Activated CD8-positive, alpha-beta memory T cell treated with anti-CD3 and anti-CD28 coated beads for 1 hour (primary cell): ENCODE measurements at places on chromosomes 7 and 10.

GRCh38 chr7:12584930-12585329, 14.4 kb downstream of the SCIN start:
- DNase-seq: no peak

DNA sequence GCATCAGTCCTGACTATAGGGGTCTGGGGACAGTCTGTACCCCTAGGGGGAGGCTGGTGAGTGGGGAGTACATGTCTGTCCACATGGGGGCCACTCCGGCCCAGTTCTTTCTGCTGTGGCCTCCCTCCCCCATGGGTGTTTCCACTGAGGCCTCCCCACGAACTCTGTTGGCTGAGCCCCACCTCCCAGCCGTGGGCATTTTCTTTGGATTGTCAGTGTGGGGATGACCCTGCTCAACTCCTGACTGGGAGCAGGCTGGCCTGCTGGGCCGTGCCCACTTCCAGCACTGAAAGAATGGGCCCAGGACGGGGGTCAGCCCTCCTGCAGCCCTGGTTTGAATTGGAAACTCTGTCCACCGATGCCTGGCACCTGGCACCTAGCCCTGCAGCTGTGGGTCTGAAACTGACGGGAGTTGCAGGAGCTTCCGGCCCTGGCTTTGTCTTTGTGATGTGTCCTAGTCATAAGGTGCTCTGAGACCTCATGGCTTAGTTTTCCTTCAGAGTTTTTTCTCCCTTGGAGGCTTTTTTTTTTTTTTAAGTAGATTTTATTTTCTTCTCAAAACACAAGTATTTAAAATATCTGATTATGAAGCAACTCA, 46.5 kb downstream of the LHPP start:
- DNase-seq: no peak

GRCh38 chr7:55504093-55504859, 68.0 kb downstream of the VOPP1 start:
- no peak for DNase-seq

DNA sequence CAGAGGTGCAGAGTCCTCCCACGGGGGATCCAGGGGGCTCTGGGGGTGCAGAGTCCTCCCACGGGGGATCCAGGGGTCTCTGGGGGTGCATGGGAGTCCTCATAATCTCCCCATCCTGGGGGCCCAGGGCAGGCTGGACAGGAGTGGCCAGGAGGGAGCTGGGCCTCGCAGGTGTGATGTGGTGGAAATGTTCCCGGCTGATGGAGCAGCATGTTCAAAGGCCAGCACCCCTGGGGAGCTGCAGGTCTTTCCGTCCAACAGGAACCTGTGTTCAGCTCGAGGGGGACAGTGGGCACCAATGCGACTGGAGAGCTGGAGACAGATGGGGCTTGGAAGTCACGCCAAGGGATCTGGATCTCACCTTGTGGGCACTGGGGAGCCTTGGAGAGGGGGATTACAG, 38.5 kb upstream of the PSMG3 start:
- DNase-seq: no peak

- DNase-seq: no peak
Observed at GRCh38 chr10:28836435-28836743, 159.1 kb downstream of the BAMBI start.

- no peak for DNase-seq
Observed at GRCh38 chr10:121994429-121994941, 5.5 kb downstream of the TACC2 start.

DNA sequence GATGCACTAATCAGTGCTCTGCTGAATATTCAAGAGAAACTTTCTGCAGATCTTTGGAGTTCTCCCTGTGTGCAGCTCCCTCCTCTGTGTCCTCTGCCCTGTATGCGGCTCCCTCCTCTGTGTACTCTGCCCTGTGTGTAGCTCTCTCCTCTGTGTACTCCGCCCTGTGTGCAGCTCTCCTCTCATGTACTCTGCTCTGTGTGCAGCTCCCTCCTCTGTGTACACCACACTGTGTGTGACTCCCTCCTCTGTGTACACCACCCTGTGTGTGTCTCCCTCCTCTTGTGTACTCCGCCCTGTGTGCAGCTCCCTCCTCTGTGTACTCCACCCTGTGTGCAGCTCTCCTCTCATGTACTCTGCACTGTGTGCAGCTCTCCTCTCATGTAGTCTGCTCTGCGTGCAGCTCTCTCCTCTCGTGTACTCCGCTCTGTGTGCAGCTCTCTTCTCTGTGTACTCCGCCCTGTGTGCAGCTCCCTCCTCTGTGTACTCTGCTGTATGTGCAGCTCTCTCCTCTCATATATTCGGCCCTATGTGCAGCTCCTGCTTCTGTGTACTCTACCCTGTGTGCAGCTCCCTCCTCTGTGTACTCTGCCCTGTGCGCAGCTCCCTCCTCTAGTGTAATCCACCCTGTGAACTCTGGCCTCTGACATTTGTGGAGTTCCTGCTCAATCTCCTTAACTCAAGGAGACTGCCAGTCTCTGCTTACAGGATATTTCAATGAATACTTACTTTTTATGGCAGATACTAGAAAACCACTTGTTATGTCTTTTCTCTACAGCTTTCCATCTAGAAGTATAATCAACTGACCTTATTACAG, 280.4 kb downstream of the GLRX3 start:
- DNase-seq: no peak

- no peak for DNase-seq
Observed at GRCh38 chr10:123913688-123914268, 22.2 kb upstream of the CPXM2 start.

DNA sequence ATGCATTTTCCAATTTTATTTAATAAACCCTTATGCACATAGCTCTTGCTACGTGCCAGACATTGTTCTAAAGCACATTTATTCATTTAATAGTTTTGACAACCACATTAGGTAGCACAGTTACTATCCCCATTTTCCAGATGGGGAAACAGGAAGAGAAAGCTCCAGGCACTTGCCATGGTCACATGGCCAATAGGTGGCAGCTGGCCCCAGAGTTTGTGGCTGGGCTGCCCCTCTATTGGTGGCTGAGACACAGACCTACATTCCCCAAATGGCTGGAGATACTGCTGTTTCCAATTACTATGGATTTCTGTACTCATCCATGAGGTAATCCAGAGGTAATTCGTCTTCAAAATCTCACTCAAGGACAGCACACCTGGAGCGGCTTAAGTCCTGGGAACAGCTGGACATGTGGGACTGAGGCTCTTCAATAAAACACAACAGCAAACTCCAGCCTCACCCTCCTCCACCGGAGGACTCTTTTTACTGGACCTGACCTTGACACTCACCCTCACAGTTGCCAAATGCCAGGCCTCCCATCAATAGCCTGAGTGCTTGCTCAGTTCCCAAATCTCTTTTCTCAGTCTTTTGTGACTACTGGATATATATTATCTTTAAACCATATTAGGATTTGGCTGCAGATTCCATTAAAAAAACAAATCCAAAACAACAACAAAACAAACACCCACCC, 106.1 kb downstream of the CLEC2L start:
- DNase-seq: no peak

DNA sequence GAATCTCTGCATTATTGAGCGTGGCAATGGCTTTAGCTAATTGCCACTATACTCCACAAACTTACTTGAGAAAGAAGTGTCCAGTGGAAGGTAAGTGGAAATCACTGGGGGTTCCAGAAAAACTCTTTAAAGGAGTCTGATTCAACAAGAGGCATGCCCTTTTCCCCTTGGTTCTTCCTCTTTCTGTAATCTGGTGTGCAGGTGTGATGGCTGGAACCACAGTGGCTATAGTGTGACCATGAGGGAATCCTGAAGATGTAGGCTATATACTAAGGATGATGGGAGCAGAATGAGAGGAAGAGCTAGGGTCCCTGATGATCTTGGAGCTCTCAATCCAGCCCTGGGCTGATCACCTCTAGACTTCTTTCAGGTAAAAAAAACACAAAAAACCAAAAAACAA, 2.0 kb upstream of the CLEC2L start:
- no peak for DNase-seq

DNA sequence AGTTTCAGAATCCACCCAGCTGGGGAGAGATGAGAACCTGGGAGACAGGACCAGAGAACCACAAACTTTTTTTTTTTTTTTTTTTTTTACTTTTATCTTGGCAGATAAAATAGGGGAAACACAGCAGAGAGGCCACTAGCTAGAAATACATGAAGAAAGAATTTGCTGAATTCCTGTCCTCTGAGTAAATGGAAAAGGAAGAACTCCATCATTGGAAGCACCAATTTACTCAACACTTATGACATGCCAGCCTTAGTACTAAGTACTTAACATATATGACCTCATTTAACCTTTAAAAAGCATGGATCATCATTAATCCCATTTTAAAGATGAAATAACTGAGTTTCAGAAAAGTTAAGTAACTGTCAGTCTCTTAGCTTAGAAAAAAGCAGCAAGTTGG, 343.0 kb upstream of the NPSR1 start:
- no peak for DNase-seq

GRCh38 chr10:79923145-79923544, 25.8 kb downstream of the SFTPD start:
- no peak for DNase-seq

DNA sequence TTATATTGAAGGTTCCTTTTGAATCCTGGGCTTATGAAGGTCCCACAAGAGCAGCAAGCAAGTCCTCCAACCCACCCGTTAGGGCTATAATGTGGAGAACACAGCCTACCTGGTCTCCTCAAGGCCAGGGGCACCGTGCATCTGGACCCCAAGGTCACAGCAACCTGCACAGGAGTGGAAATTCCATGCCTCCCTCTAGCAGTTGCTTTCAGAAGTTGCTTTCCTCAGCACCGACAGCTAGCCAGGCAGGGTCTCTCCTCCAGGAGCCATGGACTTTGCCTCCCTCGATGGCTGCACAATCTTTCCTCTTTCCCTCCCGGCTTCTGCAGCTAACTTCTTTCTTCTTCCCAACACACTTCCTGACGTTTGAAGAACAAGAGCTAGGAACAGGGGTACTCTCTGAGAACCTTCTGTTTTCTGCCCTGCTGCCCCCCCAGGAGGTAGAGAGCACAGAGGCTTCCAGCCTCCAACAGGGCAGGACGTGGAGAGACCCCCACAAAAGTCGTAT, 149.8 kb downstream of the PTPN20 start:
- no peak for DNase-seq

- no peak for DNase-seq
Observed at GRCh38 chr7:99133766-99134564, 9.9 kb downstream of the SMURF1 start.

- DNase-seq: no peak
Observed at GRCh38 chr10:100506596-100507356, 12.9 kb downstream of the SEC31B start.

DNA sequence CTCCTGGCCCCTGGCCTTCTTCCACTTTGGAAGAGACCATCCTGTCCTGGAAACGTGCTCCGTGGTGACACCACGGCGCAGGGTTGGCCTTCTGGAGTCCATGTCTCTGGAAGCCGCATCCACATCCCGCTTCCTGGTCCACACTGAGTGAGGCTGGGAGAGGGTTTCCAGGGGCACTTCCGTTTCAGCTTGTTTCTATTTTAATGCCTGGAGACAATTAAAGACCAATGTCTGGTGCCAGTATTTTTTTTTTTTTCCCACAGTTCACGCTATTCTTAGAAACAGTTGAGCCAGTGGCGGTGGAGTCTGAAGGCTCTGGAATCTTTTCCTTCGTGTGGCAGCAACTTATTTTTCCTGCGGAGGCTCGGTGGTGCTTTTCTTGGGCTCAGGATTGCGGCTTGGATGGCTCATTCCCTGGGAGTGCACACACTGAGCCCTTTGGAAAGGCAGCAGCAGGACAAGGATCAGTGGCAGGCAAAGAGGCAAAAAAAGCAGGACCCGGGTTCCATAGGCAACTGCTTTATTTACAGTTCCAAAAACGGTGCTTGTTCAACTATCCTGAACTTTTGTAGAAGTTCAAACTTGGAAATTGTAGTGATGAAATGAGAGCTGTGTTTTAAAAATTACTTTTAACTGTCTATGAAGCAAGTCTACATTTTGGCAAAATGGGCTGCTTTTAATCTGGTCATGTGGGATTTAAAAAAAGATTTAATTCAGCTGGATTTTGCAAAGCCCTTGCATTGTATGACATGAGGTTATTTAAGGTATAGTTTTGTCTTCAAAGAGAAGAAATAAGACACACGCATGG, 202.8 kb downstream of the BAMBI start:
- DNase-seq: no peak

- no peak for DNase-seq
Observed at GRCh38 chr10:104546756-104547155, 94.3 kb upstream of the SORCS3 start.

DNA sequence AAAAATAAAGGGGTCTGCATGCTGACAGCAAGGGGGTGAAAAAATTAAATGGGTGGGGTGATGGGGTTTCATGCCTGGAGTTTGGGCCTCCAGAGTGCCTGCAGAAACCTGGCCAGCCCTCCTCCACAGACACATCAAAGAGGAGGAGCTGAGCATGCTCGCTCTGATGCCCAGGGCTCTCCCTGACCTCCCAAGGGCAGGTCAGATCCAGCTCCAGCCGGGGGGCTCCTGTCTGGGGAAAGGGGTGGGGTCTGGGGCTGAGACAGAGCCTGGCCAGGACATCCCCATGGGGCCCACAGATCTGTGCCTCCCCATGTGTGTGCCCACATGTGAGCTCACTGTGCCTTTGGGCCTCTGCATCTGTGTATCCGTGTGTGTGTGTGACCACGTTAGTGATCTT, 915 bp upstream of the CALHM1 start:
- no peak for DNase-seq

DNA sequence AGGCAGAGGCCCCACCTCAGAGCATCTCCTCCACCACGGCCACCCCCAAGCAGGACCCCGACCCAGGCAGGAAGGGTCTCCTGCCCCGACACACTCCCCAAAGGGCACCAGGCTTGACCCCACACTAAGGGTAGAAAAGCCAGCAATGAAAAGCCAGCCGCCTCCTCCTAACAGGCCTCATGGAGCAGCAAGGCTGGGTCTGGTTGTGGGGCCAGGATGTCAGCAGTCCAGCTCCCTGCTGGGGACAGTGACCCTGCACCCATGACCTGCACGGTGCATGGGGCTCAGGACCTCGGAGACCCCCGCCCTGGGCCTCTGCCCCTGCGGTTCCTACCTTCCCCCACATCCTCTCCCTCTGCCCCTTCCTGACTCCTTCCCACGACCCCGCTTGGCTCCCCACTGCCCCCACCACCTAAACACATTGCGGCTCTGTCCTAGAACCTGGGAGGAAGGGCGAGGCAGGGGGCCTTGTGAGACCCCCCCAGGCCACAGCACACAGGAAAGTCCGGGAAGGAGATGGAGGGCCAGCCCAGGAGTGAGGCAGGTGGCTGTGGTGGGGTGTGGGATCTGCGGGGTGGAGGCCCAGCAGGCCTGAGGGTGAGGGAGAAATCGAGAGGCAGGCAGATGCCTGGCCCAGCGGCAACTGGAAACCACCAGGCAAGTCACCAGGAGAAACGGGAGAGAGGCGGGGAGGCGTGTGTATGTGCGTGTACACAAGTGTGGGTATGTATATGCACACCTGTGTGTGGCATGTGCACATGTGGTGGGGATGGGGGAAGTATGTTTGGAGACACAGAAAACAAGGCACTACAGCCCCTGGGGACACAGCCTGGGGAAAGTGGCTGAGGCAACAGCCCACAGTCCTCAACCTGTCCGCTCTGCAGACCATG, 229.9 kb downstream of the MAD1L1 start:
- no peak for DNase-seq
